ENCODE measurements at places on chromosomes 6 and 20.

DNA sequence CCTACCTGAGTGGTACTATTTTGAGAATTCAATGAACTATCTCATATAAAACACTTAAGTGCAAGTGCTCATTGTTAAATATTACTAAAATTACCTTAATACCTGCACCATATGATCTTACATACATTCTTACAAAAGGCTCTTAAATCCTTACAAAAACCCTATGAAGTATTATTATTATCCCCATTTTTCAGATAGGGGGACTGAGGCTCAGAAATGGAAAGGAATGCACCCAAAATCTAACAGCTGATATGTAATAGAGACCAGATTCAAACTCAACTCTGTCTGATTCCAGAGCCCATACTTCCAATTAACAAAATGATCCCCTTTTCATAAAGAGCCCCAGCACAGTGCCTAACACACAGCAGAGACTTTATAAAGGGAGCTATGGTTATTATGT lies 17.5 kb downstream of the BCL2L1 start:
- no peak for DNase-seq

GRCh38 chr6:57265755-57266221 lies 43.7 kb upstream of the RAB23 start:
- no peak for DNase-seq

DNA sequence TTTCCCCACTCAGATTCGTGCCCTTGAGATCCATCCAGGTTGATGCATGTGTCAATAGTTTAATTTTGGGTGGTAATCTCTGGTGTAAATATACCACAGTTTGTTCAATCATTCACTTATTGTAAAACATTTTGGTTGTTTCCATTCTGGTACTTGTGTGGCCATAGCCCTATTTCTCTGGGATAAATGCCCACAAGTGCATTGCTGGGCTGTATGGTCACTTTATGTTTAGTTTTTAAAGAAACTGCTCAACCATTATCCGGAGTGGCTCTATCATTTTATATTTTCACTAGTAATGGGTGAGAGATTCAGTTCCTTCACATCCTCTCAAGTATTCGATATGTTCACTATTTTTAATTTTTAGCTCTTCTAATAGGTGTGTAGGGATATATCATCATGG lies 60.7 kb upstream of the RNF24 start:
- DNase-seq = no peak

DNA sequence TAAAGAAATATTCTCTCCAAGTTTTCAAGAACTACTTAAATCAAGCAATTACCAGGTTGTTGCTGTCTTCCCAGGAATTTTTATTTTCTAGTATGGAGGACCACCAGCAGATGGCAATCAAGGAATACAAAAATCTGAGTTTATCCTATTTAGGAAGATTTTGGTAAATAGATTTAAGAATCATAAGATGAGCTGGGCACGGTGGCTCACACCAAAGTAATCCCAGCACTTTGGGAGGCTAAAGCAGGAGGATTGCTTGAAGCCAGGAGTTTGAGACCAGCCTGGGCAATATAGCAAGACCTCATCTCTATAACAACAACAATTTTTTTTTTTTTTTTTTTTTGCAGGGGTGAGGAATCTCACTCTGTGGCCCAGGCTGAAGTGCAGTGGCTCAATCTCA lies 19.3 kb upstream of the SEC63 start:
- no peak for DNase-seq

- no peak for DNase-seq
Measured at GRCh38 chr6:48798296-48798695, 664.8 kb downstream of the MMUT start.

DNA sequence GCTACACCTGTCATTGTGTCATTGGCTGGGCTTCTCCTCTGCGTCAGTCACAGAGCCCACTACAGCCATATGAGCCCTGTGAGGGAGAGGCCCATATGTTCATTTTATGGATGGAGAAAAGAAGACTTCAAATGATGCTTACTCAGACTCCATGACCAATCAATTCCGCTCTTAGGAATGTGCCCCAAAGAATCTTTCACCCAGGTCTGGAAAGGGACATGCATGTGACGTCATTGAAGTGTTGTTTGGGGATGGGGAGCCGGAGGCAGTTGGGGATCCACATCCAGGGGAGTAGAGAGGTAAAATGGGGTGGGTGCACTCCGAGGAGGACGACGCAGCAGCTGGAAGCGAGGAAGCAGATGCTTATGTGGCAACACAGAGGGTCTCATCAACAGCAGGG lies 9.6 kb upstream of the C6orf132 start:
- DNase-seq = no peak

DNA sequence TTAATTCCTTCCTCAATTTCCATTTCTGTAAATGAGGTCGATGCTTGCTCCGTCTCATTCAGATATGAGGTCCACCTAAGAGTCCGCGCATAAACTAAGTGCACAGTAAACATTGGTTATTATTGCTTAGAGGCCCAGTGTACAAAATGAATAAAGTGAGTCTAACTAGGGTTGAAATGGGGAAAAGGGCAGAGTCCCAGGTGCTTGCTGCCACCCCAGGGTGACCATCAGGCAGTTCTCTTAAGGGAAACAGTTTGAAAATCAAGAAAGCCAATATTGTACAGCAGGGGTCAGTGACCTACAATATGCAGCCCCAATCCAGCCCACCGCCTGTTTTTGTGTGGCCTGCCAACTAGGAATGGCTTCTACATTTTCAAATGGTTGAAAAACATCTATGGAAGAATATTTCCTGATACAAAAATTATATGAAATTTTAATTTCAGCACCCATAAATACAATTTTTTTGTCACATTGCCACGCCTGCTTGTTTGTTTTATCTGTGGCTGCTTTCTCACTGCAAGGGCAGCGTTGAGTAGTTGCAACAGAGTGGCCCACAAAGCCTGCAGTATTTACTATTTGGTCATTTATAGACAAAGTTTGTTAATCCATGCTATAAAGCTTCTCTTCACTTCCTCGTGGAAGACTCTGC lies 43.3 kb downstream of the SLC13A3 start:
- DNase-seq = no peak

DNA sequence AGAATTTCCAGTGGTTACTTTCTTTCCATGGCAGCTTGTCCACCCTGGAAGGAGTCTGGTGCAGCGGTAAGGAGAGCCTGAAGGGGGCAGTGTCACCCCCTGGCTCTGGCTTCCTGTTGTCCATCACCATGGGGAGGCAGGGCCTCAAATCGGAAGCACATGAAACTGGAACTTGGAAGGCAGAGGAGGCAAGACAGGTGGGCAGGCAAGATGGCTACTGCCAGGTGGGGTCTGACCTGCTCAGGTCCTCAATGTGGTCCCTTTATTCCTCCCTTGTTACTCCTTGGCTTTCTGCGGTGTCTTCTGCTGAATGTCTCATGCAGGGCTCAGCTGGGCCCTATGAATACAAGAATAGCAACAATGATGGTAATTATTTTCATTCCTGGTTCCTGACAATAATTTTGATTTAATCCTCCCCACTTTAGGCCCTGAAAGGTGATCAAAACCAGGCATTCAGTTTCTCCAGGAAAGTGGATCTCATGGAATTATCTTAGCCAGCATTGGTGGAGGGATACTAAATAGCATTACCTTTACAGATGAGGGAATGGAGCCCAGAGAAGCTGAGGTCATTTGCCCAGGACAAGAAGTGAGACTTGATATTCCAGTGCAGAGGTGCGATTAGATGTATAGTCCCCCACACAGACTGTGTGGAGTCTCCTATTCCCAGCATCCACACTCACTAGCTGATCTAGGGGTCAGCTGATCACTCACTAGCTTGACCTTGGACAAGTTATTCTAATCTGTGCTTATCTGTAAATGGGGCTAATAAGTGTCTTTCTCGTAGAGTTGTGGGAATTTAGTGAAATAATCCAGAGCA lies 17.6 kb upstream of the SNAI1 start:
- DNase-seq = no peak

GRCh38 chr6:34068462-34069044 lies 77.3 kb downstream of the GRM4 start:
- DNase-seq = no peak

- no peak for DNase-seq
Measured at GRCh38 chr6:156963712-156964700, 186.8 kb downstream of the ARID1B start.

DNA sequence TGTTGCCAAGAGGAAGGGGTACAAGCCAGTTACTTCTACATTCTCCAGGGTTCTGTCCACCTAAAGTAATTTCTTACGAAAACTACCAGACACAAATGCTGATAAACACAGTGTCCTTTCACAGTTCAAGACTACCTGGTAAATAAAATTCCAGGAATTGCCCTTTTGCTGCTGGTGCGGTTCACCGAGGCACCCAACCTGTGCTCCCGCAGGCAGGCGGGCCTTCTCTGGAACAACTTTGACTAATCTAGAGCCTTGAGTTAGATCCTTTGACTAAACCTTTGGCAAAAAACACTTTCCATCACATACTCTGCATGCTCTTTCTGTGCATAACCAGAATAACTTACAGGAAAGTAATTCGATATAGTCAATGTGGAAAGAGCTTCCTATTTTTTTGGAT lies 107.0 kb downstream of the HUS1B start:
- DNase-seq = no peak

DNA sequence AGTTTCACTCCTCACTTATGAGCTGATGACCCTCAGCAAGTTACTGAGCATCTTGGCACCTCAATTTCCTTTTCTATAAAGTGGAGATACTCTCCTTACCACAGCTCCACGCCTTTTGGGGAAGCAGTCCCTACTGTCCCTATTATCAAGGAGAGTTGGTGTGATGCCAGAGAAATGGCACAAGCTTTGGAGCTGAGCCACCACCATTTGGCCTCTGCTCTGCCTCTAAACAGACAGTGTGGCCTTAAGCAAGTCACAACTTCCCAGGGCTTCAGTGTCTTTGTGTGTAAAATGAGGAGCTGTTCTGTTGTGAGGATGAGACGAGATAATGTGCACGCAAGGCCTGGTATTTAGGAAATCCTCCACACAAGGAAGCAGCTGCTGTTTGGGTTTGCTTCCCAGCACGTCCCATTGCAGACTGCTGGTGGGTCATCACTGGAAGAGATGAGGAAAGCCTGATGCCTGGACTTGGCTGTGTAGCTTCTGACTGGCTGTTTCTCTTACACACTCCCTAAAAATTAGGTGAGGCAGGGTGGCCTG lies 18.5 kb downstream of the NSFL1C start:
- DNase-seq = no peak

DNA sequence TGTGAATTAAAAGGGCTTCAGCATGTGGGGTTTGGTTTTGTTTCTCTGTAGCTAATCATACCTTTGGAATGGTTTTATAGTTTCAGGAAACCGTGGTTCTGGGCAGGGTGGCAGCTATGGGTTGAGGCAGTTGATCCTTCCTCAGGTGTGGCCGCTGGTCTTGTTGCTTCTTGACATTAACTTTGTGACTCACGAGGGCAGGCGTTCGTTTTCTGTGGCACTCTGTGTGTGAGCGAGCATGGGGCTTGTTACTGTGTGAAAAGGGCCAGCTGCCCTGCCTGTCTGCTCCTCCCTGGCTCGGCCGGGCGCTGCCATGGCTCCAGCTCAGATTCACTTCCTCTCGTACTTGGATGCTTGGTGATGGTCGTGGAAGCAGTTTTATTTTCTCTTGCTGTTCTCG lies 16.2 kb downstream of the DNAJC5 start:
- DNase-seq = no peak

- DNase-seq = no peak
Measured at GRCh38 chr6:5103250-5103649, 18.1 kb downstream of the PPP1R3G start.

DNA sequence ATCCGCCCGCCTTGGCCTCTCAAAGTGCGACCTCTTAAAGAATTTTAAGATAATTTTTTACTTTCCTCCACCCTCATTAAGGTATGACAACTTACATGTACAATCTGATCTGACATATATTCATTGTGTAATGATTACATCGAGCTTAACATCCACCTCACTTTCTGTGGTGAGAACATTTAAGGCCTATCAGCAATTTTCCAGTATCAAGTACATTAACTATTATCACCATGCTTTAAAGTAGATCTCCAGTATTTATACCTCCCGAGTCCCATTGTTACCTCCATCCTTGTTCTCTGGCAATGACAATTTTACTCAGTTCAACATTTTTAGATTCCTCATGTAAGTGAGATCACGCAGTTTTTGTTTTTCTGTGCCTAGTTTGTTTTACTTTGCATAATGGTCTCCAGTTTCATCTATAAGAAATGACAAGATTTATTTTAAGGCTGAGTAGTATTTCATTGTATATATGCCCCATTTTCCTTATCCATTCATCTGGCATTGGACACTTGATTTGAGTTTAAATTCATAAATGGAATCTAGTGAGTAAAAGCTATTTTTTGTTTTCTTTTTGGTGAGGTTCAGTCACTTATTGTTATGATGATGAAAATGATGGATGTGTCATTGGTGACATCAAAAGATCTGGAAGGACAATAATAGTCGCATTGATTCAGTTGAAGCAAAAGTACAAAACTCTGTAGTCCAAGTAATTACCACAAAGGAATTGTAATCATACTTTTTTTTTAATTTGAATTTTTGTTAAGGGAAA lies 87.0 kb downstream of the OR2B2 start:
- no peak for DNase-seq

DNA sequence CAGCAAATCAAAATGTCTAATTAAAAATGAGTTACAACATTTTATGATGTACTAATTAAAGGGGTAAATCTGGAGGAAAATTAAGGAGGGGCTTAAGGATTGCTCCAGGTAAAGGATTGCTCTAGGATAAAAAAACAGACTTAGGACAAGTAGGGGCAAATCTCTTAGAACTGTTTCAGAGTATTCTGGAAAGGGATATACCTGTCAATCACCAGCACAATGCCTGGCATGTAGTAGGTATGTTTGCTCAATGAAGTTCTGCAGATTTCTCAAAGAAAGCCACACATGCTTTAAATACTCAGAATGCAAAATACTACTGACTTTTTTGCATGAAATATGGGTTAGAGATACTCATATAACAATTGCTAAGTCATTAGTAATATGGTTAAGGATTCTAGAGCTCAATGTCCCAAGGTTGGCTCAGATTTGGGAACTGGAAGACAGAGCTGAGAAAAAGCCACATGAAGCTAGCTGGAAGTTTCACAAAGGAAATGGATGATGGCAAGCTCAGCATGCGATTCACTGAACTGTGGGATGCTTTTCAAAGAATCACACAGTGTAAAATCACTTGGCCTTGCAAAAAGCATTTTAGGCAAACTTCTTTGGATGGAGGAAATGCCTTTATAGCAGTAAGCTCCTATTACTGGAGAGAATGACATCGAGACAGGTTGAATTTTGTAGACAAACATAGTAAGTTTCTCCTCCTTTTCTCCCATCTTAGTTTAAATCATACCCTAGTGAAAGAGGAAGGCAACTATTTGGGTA lies 72.8 kb downstream of the MAP3K5 start:
- DNase-seq = no peak

DNA sequence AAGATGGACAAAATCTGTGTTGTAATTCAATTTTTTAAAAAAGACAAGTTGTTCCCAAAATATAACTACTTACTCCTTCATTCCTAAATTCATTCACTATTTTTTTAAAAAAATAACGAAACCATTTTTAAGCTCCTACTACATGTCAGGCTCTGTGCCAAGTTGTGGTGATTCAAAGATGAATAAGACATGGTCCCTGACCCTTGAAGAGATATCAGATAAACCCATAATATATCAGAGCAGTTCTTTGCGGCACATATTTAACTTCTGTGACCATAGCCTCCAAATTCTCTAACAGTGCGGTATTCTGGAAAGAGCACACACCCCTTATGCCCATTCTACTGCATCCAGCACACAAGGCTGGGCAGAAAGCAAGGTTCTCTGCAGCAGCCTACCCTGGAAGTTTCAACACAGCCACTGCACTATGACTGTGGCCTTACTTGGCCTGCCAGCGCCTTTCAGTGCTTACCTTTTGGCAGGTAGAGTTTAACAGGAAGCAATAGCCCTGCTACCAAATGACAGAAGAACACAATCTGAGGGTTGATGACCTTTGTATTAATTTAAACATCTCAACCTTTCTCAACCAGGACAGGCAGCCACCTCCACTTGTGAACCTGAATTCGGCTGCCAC lies 406.5 kb downstream of the BTBD9 start:
- no peak for DNase-seq
